ENCODE measurements at places on chromosomes 1 and 21. TPM values are rescaled to one million over a fixed set of nuclear protein-coding genes. Genes with fewer than 3 reads are reported as not detected.

DNA sequence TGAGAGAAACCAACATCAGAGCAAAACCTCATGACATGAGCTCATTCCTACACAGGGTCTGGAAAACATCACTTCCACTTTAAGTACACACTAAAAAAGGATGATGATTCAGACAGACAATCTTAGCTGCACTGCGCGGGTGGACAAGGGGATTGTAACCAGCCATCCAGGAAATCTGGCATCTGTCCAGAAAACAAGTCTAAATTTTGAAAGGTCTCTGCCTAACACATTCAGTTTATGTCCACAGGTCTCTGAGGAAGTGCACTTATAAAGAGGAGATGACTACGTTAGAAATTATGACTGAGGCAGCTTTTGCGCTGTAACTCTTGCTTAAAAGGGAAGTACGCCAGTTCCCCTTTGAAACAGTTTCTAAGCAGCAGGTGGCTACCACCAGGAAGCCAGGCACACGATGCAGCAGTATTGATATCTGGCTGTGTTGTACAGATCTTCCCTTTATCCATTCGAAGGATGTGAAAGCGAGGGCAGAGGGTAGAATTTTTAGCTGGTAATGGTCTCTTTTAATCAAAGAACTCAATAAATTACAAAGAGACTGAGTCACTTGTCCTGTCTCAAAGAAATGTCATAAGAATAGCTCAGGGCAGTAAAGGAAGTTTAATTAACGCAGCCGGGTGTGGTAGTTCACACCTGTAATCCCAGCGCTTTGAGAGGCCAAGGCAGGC lies 128.0 kb downstream of the SETD4 start:
- peak; percentile 16 for DNase-seq

Gene AIRE
- 0.27 TPM for total RNA-seq

DNA sequence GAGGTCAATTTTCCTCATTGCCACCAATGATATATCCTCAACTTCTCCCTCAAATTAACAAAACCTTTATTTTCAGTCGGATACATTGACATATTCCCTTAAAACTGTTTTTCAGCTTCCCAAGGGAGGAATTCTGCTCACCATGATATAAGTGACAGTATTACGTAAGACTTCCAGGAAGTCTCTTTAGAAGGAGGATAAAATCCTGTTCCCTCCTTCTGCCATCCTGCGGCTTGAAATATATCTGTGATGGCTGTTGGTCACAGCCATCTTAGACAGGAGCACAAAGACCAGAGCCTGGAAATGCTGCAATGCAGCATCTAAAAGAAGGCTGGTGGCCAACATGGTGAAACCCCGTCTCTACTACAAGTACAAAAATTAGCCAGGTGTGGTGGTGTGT lies 270.4 kb downstream of the GPATCH2 start:
- DNase-seq: no peak

GRCh38 chr1:27574871-27575831 lies 28.8 kb downstream of the AHDC1 start:
- DNase-seq: no peak

- no peak for DNase-seq
Observed at GRCh38 chr1:223487887-223488259, 94.7 kb downstream of the CCDC185 start.

- no peak for DNase-seq
Observed at GRCh38 chr21:38474124-38474523, 24.2 kb downstream of the ERG start.

Gene SNX7
- not detected for total RNA-seq

Gene TTC13
- 39.2 TPM for total RNA-seq
